ENCODE measurements at places on chromosomes 7 and 10.

DNA sequence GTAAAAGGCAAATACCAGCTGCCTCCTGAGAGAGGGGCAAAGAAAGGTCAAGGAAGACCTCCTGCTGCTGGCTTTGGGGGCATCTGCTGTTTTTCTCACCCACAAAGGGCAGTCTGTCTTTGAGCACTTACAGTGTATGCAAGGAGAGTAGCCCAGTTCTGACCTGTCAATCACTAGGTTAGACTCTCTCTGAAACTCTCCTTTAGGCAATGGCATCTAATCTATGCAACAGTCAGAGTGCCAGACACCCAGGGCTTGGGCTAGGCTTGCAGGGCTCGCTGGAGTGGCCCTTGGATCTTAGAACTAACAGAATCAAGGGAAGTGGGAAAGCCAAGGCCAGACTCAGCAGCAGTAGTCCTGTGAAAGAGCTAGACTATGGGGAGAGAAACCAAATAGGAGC, 522.9 kb downstream of the NRG3 start:
- DNase-seq, result no peak

- no peak for DNase-seq
Measured at GRCh38 chr7:139782932-139783331, 5.1 kb upstream of the HIPK2 start.

DNA sequence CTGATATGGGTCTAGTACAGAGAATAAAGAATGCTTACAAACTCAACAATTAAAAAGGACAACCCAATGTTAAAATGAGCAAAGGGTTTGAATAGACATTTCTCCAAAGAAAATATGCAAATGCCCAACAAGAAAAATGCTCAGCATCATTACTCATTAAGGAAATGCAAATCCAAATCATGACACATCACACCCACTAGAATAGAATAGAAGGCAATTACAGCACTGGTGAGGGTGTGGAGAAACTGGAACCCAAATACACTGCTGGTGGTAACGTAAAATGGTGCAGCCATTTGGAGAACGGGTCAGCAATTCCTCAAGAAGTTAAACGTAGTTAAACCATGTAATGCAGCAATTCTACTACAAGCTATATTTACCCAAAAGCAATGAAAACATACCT, 53.8 kb downstream of the KDM7A start:
- no peak for DNase-seq

- DNase-seq, result no peak
Measured at GRCh38 chr7:157602581-157602980, 265.8 kb downstream of the DNAJB6 start.

DNA sequence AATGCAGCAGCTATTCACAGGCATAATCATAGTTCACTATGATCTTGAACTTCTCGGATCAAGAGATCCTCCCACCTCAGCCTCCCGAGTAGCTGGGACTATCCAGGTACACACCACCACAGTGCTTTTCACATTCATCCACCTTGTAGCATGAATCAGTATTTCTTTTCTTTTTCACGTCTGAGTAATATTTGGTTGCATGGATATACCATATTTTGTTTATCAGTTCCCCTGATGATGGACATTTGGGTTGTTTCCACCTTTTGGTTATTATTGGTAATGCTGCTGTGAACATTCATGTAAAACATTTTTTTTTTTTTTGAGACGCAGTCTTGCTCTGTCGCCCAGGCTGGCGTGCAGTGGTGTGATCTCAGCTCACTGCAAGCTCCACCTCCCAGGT, 3.6 kb upstream of the TBC1D12 start:
- no peak for DNase-seq

- DNase-seq, result no peak
Measured at GRCh38 chr10:96305019-96305418, 785 bp downstream of the DNTT start.

DNA sequence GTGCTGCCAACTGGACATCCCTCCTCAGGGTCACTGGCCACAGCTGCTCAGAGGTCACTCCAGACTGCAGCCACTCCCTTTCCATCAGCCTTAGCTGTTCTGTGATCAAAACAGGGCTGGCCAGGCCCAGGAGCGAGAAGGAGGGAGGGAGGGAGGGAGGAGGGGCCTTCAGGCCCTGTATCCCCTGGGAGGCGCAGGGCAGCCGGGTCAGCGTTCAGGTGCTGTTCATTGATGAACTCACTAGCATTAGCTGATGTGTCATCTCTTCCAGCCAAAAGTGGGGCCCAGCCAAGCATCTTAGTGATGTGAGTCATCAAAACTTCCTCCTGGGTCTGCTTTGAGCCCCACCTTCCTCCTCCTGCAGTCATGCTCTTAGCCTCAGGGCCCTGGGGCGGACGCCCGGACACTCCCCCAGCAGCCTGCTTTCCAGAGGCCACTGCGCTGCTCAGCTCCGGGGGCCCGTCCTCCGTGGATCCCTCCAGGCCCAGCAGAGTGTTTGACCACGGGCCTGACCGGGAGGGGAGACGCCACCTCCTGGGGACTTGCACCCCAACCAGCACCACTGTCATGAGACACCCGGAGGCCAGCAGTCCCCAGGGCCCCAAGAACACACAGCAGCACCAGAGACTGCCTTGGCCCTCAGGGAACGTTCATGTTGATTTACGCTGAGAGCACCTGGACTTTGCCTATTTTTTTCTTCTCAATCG, 149.2 kb downstream of the PRKAG2 start:
- DNase-seq, result peak; percentile 19

All from stimulated activated CD4-positive, alpha-beta T cell treated with anti-CD3 and anti-CD28 coated beads, Interleukin-15, amount 100 ng/mL, for 1 hour (primary cell).